ENCODE measurements at places on chromosomes 1 and 21. TPM values are rescaled to one million over a fixed set of nuclear protein-coding genes. Genes with fewer than 3 reads are reported as not detected.

The NID1 gene
- total RNA-seq: 19.2 TPM

GRCh38 chr1:59738152-59738551 lies 76.6 kb upstream of the HOOK1 start:
- DNase-seq: no peak

The KIF2C gene
- total RNA-seq: 82.6 TPM

GRCh38 chr1:151059109-151060006 lies at the start of gene CDC42SE1:
Gene CDC42SE1, minus strand, starts transcription at chr1:151059622. Its CDS starts 3,892 bp downstream, at chr1:151055730.
- peak; percentile 86 for DNase-seq

The FRRS1 gene
- total RNA-seq: 6.2 TPM

DNA sequence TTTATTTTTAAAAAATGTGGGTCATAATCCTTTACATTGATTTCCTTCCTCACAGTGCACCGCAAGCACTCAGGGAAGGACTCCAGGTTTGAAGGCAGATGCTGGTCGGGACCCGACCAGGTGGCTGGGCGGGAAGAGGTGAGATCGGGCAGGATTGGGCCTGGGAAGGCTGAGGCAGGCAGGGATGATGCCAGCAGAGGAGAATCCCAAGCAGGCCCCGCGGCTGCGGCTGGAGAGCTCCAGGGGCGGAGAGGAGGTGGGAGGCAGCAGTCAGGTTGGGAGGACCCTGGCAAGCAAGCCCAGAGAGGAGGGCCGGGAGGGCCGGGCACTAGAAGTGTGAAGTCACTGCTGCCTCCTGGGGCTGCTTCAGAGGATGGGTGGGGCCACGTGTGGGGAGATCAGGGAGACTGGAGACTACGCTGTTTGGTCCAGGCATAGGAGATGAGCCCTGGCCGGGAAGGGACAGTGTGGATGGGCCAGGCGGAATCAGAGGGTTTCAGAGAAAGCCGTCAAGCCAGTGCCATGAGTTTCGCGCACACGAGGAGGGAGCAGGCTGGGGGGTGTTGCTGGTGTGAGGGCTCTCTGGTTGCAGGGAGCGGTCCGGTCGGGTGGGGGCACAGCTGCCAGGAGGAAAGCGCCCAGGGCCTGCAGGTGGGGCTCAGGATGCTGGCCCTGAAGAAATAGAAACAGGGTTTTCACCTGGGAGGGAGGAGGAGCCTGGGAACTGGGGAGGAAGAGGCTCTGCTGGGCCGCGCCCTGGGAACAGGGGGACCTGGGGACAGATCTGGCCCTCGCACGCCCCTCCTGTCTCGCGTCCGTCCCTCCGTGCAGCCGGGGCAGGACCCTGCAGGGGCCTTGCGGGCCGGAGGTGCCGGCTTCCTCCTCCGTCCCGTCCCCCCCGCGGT lies 888 bp upstream of the COL18A1 start:
- DNase-seq: peak; percentile 67

- DNase-seq: no peak
Measured at GRCh38 chr1:70779571-70779970, 268.0 kb downstream of the PTGER3 start.

GRCh38 chr1:230970432-230970831 lies 8.2 kb downstream of the TTC13 start:
- DNase-seq: no peak

The LCE2D gene
- total RNA-seq: not detected

DNA sequence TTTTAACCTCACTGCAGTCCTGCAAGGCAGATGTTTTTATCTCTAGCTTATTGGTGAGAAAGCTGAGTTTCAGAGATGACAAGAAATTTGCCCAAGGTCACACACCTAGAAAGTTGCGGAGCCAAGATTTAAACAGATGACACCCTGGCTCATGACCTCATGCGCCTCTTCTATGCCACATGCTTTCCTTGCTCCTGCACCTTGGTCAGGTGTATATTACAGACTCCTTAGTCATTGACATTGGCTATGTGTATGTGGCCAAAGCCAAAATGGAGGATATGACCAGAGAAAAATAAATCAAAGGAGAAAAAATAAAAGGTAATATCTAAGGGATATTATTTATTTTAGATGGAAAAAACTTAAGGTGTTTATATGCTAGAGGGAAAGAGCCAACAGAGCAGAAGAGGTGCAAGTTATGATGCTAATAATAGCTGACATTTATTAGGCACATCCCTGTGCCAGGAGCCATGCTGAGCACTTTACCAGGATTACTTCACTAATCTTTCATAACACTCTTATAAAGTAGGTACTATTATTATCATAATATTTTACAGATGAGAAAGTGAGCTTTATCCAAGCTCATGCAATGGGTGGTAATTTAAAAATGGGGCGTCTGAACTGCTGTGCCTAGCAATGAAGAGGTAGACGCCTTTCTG lies 13.8 kb upstream of the MYOC start:
- DNase-seq: no peak

The RPTN gene
- not detected for total RNA-seq

The HES4 gene
- total RNA-seq: 4.5 TPM

DNA sequence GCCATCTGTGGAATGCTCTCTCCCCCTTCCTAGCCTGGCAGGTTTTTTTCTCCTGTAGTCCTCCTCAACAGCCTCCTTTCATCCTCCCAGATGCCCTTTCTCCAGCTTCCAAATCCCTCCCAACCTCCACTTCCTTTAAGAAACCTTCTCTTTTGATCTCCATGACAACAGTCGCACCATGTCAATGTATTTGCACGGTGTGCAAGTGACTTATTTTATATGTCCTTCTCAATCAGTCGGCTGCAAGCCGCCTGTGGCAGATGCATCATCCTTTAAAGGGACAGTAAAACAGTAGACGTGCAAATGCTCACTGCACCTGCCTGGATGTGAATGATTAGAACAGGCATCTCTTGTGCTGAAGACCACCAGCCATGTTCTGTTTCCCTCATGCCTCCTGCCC lies 285.2 kb downstream of the PCP4 start:
- no peak for DNase-seq

The SPOCD1 gene
- total RNA-seq: 3.7 TPM
